ENCODE measurements at places on chromosomes 2 and 18. TPM values are rescaled to one million over a fixed set of nuclear protein-coding genes. Genes with fewer than 3 reads are reported as not detected.
A peak's percentile ranks its signal among the peaks of the same experiment; 100 is the strongest.

DNA sequence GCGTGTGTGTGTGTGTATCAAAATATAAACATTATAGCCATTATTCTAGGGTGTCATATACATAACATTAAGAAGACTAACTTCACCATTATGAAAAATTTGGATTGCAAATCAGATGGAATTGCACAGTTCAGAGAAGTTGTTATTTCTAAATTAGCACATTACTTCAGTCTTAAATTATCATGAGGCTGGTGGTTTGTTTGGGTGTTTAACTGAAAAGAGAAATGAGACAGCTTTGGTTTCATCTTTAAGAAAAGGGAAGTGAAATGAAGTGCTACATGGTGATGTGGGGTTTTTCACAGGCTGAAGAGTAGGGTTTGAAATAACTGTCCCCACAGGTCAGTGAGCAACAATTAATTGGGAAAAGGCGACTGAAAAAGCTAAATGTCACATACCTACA lies 161.2 kb upstream of the XIRP2 start:
- DNase-seq: no peak

DNA sequence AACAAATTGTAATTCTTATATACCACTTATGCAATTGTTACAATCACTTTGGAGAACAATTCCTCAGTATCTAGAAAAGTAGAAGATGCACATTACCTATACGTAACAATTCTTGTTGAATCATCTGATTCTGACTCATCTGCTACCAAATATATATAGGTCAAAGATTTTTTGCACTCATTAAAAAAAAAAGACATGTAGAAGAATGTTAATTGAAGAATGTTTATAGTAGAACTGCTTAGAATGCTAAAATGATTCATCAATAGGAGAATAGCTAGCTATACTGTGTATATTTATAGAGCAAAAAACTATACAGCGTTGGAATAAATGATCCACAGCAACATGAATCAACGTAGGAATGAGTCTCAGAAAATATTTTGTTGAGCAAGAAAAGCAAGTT lies 29.5 kb upstream of the STAT1 start:
- no peak for DNase-seq

GRCh38 chr2:88452565-88452905 lies at the start of gene FOXI3:
FOXI3 (minus strand) TSS chr2:88452693; CDS start chr2:88452535, 158 bp downstream.
- peak; percentile 54 for DNase-seq

DNA sequence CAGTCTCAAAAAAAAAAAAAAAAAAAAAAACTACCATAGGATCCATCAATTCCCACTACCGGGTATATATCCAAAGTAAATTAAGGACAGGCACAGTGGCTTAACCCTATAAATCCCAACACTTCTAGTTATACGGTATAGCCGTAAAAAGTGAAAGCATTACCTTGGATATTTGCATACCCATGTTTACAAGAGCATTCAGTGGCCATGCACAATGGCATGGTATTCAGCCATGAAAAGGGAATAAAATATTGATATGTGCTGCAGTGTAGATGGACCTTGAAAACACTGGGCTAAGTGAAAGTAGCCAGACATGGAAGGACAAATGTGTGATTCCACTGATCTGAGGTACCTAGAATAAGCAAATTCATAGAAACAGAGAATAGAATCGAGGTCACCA lies 111.8 kb upstream of the CAB39 start:
- no peak for DNase-seq

DNA sequence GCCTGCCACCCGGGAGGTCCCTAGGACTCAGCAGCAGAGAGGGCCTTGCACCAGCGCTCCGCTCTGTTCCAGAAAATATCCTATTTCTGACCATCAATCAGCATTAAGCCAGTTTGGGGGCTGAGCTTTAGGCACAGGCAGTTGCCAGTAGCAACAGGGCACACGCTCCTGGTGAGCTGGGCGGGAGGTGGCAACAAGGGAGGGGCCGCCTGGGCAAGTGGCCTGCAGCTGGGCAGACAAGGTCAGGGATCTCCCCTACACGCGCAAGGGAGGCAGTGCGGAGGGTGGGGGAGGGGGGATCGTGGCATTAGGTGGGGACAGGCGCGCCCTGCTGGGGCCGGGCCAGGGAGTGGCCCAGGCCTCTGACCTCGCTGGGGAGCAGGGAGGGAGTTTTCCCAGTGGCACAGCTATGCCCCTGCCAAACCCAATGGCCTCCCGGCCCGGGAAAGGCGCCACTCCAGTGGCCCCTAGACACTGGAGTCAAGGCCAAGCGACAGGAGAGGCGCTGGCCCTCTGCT lies 302.8 kb downstream of the NCKAP5 start:
- DNase-seq: peak; percentile 64

- DNase-seq: no peak
Measured at GRCh38 chr2:189129971-189130370, 49.6 kb downstream of the COL5A2 start.

GRCh38 chr2:188474316-188474715 lies 182.6 kb downstream of the GULP1 start:
- no peak for DNase-seq

- no peak for DNase-seq
Measured at GRCh38 chr18:61943175-61943964, 50.6 kb upstream of the RNF152 start.

DNA sequence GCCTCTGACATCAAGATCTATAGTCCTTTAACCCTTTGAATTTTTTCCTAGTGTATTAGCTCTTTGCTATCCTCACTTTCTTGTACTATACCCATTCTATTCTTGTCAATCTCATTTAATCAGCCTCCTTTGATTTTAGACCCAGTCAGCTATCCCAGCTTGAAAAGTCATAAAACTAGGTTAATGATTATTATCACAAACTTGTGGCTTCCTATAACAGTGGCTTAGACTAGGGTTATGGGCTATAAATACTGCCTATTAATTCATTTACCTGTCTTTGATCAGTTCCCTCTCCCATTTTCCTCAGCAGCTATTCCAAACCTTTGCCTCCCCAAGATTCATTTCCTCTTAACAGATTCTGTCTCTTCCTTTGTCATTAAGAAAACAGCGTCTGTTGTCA lies 174.8 kb downstream of the UBR3 start:
- DNase-seq: no peak

DNA sequence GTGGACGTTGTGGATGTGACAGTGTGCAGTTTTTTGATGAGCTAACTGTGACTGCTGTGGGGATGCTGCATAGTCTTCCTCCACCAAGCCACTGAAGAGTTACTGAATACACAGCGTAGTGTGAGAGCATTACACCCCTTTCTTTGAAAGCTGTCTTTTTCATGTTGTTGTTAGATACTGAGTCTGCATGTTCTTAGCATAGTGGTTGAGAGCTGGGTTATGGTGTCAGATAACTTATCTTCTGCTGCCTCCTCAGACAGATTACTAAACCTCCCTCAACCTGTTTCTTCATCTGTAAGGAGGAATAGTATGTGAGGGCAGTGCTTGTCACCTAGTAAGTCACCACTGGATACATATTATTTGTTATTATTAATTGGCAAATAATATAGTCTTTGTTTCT lies 63.2 kb downstream of the CEP192 start:
- no peak for DNase-seq

- DNase-seq: no peak
Measured at GRCh38 chr2:102271844-102272243, 39.5 kb upstream of the IL1RL1 start.

- no peak for DNase-seq
Measured at GRCh38 chr2:44745922-44746766, 195.4 kb upstream of the SIX3 start.

DNA sequence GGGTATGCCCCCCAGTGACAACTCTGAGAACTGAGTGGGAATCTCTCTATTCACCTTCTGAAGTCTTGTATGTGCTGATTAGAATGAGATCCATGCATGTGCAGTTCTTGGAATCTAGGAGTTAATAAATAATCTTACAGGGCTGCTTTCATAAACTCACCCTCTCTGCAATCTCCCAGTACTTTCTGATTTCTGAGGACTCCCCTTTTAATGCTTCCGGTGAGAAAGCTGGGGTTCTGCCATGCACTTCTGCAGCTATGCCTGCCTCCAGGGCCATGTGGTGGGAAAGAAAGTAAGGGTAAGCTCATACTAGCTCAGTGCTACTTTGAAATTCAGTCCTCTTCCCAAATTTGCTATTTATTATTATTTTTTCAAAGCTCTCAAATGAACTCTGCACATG lies 432.9 kb downstream of the MTX2 start:
- DNase-seq: no peak

DNA sequence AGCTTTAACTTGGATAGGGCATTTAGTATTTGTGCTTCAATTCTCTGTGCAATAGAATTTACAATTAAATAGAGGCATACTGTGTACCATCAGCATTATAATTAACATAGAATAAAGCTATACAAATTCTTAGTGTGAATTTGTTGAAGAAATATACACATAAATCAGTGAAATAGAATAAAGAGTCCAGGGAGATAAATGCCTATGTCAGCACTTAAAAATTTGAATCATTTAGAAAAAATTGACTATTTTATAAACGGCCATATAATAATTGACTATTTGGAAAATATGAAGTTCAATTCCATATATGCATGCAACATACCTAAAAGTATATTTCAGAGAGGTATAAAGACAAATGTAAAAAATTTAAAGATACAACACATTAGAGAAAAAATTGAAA lies 348.7 kb downstream of the NR4A2 start:
- no peak for DNase-seq

DNA sequence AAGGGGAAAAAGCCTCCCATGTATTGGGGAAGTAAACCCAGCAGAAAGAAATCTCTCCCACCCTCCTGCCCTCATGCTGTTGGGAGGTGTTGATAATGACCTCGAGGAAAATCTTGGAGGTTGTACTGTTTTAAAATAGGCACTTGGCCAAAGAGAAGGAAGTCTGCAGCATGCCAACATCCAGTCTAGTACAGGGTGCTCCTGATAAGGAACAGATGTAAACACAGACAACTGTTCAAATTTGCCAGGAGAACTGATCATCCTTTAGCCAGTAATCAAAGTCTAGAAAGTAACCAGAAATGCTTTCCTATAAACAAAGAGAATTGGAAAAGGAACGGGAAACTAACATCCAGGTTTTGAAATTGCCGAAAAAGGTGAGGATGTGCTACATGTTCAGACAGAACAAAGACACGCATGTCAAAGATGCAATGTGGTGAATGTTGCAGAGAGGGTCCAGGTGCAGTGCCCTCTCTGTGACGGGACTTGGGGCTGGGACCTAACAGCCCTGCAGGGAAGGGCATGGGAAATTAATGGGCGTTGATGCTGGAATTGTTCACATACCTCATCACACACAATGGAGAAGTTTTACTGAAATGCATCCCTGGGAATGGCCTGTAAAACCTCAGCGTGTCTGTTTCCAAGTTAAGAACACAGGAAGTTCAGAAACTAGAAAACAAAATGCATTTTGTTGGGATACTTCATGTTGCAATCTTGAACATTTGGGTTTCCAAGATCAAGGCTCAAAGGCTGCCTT lies 125.7 kb upstream of the RND3 start:
- DNase-seq: no peak

- DNase-seq: no peak
Measured at GRCh38 chr2:59232394-59233165, 991.5 kb upstream of the FANCL start.

GRCh38 chr18:51340332-51340731 lies 142.9 kb upstream of the MEX3C start:
- no peak for DNase-seq

DNA sequence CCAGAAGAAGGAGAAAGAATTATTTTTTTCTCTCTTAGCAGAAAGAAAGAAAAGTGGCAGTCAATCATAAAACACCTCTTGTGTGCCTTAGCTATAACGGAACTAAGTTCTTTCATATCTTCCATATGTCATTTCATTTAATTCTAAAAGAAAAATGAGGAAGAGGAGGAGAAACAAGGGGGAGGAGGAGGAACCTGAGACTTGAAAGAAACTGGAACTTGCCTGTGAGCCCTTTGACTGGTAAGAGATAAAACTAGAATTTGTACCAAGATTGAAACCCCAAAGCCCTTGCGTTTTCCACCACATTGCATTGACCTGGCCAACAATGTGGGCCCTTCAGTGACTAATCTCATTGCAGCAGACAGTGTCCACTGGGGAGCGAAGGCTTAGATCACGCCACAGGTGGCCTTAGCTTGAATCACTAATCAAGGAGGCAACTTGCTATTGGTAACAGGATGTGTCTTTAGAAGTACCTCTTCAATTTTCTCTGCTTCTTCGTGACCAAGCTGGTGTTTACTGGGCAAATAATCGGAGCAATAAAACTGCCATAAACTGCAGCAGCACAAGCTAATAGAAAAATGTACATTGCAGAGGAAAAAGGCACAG lies 307.9 kb downstream of the CLIP4 start:
- DNase-seq: no peak

- no peak for DNase-seq
Measured at GRCh38 chr2:120454654-120455385, 108.9 kb downstream of the INHBB start.

- no peak for DNase-seq
Measured at GRCh38 chr18:26440644-26441043, 107.7 kb downstream of the KCTD1 start.

- DNase-seq: no peak
Measured at GRCh38 chr2:8581601-8582041, 100.2 kb upstream of the ID2 start.

DNA sequence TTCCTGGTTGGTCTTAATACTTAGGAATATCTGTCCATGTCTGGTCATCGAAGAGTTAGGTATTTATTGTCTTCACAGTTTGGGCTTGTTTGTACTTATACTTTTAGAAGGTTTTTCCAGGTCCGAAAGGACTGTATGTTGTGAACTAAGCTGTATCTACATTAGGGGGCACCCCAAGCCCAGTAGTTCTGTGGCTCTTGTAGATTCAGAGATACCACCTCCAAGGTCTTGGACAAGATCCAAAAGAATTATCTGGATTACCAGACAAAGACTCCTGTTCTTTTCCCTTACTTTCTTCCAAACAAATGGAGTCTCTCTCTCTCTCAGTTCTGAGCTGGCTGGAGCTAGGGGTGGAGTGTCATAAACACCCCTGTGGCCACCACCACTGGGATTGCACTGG lies 328.7 kb downstream of the ZNF804A start:
- DNase-seq: no peak

GRCh38 chr2:20913491-20913890 lies 90.6 kb upstream of the LDAH start:
- no peak for DNase-seq

- no peak for DNase-seq
Measured at GRCh38 chr2:10771786-10772185, 40.8 kb downstream of the PDIA6 start.

GRCh38 chr18:48020337-48021250 lies 90.1 kb upstream of the SMAD2 start:
- DNase-seq: peak; percentile 25

GRCh38 chr2:191311627-191312026 lies 66.4 kb downstream of the MYO1B start:
- DNase-seq: no peak

- peak; percentile 48 for DNase-seq
Measured at GRCh38 chr2:176637486-176638166, 368.4 kb downstream of the MTX2 start.

- no peak for DNase-seq
Measured at GRCh38 chr18:47995654-47996053, 65.2 kb upstream of the SMAD2 start.

The CFAP221 gene
- 0.46 TPM for total RNA-seq

The SCTR gene
- not detected for total RNA-seq

The UBR3 gene
- total RNA-seq: 23.8 TPM

The RAB6D gene
- not detected for total RNA-seq

The ZNF804A gene
- not detected for total RNA-seq

The STARD6 gene
- not detected for total RNA-seq

The GLB1L gene
- total RNA-seq: 6.5 TPM

The SERPINB4 gene
- total RNA-seq: 4.3 TPM

The STK39 gene
- total RNA-seq: 22.1 TPM

The POMC gene
- 1.6 TPM for total RNA-seq

The CD226 gene
- 0.04 TPM for total RNA-seq

The ATF2 gene
- total RNA-seq: 34.9 TPM

The MLPH gene
- 3.4 TPM for total RNA-seq

The SRSF7 gene
- 576 TPM for total RNA-seq
